ENCODE measurements at places on chromosomes 13 and 19. TPM values are rescaled to one million over a fixed set of nuclear protein-coding genes. Genes with fewer than 3 reads are reported as not detected.

Gene FFAR1
- not detected for total RNA-seq

DNA sequence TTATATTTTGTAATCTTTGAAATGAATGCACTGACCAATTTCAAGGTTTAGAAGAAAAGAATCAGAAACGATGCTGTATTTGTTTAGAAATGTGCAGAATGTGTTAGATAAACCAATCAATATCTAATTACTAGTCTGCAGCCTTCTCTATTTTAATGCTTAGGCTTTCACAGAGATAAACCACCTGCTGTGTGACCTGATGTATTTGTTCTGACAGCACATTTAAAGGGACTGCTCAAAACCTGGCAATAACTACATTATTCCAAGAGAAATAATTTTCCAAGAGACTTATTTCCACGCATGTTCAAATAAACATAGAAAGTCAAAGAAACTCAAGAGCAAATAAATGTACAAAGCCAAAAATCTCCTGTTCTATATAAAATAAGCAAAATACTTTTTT, 641.6 kb upstream of the PCDH20 start:
- no peak for DNase-seq

Gene SYCN
- not detected for total RNA-seq

DNA sequence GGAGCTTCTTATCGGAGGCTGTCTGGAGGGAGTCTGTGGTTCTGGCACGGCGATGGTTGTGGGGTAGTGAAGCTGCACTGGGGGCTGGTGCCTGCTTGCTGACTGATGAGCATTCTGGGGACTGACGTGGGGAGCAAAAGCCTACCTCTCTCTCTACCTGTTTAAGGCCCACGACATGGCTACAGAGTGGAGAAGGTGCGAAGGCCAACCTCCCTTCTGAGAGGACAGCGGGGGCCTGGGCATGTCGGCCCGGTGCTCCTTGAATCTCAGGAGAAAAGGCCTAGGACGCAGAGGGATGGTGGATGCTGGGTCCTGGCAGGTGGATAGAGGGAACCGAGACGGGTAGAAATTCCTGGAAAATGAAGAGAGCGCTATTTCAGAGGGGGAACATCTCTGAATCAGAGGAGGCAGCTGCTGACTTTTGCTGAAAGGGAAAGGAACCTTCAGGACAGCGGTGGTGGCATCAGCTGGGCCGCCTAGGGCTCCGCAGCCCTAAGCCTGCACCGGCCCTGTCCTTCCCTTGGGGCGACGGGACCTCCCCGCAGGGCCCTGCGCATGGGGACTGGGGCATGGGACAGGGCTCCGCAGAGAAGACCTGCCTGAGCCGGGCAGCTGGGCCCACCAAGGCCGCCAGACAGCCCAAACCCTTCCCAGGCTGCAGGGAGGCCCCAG, 35.0 kb upstream of the MEDAG start:
- DNase-seq: no peak

DNA sequence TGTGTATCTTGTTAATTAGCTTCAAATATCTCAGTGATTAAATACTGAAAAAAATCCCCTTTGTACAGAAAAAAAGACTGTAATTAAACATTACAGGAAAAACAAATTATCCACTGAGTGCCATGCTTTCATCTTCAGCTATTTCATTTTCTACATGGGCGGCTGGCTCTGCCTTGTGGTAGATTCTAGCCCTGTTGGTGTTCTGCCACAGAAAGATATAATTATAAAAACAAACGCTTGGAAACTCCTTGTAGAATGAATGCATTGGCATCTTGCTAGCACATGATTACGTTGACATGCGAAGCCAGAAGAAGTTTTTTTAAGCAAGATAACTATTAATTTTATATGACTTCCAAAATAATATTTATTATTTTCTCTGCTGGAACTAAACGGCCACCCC, 496.8 kb downstream of the MYO16 start:
- DNase-seq: no peak

Gene TGFBR3L
- total RNA-seq: 1.5 TPM

DNA sequence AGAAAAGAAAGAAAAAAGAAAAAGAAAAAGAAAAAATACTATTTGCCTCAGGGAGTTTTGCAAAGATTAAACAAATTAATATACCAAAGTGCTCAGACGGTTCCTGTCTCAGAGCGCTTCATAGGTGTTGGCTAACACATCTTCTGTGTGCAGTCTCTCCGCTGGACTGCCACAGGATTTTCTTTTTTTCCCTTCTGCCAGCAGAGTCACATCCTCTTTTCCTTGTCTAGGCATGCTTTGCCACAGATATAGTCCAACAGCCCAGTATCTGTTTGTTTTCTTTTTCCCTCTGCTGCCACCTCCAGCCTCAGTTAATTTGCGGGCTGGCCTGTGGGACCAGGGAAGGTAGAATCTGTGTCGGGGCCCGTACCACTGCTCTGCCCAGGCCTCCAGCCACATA, 3.4 kb upstream of the URAD start:
- DNase-seq: no peak

Gene C2CD4C
- 2.9 TPM for total RNA-seq

DNA sequence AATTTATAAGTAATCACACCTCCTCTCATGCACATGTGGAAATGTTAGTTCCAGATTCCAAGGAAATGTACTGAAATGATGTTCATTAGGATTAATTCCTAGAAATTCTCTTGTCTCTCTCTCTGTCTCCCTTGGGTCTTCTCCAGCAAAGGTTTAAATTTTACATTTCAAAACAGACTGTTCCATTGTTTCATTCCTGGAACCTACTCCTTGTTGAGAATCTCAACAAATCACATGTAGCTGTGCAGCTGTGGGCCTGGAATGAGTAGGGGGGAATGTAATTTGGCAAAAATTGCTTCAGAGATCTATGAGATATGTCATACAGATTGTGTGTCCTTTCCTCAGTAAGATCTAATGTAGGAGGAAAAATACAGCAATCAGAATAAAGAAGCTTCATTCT, 46.2 kb upstream of the RFXAP start:
- no peak for DNase-seq

GRCh38 chr13:87671031-87671752, at the start of gene SLITRK5:
Gene SLITRK5, plus strand, starts transcription at chr13:87671371. Its CDS starts 4,018 bp downstream, at chr13:87675389.
- peak; percentile 89 for DNase-seq

Gene B3GNT3
- total RNA-seq: not detected

Gene TBC1D4
- total RNA-seq: 20.3 TPM

DNA sequence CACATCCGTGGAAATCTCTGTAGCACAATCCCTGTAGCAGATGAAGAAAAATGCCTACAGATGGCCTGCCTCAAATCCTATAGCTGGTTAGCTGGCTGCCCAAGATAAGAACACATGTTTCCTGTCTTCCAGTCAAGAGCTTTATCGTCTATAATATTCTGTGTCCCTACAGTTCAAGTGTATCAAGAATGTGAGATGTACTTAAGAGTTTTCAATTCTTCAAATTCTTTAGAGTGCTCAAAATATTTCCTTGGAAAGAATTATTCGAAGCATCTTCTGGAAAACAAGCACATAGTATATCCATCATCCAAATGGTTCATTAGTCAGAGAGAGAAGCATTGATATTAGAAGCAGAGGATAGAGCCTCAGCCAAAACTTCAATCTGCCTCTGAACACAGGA, 239.8 kb downstream of the COG6 start:
- DNase-seq: no peak

Gene MYO1F
- 19.1 TPM for total RNA-seq

Gene ANGPTL4
- total RNA-seq: 95.3 TPM

- peak; percentile 28 for DNase-seq
Observed at GRCh38 chr13:113589961-113590339, 5.4 kb downstream of the TFDP1 start.

Gene DNASE2
- total RNA-seq: 20.2 TPM

Gene NRTN
- 0.52 TPM for total RNA-seq
